ENCODE measurements at places on chromosomes 6 and 20.

- no peak for DNase-seq
These were observed 1.1 kb upstream of the BNIP5 start for GRCh38 chr6:36337814-36338213.

GRCh38 chr6:47047479-47048407 is 5.6 kb upstream of the ADGRF1 start:
- peak; percentile 83 for DNase-seq

DNA sequence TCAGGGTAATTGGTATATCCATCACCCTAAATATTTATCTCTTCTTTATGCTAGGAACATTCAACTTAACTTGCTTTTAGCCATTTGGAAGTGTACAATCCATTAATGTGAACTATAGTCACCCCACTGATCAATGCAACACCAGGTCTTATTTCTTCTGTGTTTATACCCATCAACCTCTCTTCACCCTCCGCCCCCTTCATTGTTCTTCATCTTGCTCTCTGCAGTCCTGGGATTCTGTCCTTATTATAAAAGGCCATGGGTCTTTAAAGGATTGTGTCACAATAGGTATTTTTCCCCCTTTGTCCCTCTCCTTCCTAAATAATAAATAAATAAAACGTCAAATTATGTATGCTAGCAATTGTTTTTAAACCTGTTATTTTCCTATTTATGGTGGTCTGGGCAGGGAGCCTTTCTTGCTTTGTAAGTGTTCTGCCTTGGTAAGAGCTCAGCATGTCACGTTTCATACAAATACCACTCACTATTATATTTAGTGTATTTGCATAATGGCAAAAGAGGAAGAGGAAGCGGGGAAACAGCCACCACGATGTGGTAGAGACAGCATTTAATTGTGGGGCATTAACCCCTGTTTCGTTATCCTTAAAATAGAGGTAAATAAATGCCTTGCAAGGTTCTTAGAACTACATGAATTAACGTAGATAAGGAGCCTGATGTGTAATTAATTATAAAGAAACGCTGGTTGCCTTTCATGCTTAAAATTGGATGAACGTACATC is 1.9 kb downstream of the ABRACL start:
- no peak for DNase-seq

DNA sequence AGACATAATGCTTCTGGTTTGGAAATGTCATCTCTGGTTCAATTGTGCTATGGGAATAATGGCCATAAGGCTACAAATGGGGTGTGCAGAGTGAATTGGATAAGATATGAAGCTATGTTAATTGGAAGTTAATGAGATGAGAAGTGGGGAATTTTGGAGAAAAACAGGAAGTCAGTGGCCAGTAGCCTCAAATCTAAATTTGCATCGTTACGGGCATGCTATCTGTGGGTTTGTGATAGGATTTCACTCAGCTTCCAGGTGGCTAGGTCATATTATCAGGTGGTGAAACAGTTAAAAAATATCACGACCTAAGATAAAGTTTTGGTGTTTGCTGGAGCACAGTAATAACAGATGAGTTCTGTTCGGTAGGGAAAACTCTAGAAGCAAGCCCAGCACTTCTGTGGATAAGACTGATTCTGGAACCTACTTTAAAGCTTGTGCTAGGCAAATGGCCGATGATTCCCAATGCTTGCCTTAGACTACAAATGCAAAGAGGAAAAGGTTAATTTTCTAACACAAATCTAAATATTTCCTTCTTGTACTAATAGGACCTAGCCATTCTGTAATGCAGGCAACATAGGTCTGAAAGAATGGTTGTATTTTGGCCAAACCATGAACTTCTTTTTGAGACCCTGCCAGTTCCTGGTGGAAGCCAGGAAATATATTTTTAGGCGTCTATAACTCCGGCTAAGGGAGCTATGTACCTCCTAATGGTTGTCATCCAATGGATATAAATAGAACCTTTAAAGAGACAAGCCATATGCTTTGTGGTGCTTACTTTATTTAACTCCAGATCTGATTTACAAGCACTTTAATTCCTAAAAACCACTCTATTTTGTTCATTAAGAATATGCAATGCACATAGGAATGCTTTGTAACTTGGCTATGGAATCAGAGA is 111.0 kb downstream of the PLCB1 start:
- DNase-seq: no peak

GRCh38 chr6:11374036-11375010 is 141.9 kb upstream of the NEDD9 start:
- no peak for DNase-seq

- DNase-seq: no peak
These were observed 46.3 kb upstream of the CDH4 start for GRCh38 chr20:61205769-61206168.

- DNase-seq: no peak
These were observed 6.4 kb upstream of the EXOC2 start for GRCh38 chr6:699319-699718.

DNA sequence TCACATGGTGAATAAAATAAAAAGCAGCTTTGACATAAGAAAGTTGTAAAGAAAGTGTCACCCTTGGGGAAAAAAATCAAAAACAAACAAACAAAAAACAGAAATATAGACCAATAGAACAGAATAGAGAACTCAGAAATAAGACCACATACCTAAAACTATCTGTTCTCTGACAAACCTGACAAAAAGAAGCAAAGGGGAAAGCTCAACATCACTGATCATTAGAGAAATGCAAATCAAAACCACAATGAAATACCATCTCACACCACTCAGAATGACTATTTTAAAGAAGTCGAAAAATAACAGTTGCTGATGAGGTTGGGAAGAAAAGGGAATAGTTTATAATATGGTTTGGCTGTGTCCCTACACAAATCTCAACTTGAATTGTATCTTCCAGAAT is 159.1 kb downstream of the TINAG start:
- no peak for DNase-seq

DNA sequence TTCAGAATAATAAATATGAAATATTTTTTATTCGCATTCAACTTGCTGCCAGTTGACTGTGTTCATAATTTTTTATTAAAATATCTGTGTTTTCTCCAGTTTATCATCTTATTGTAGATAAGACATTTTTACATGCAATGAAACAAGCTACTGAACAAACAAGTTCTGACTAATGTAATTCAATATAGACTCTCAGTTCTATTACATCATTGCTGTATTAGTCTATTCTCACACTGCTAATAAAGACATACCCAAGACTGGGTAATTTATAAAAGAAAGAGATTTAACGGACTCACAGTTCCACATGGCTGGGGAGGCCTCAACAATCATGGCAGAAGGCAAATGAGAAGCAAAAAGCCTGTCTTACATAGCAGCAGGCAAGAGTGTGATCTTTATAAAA is 1357.7 kb upstream of the CITED2 start:
- no peak for DNase-seq

DNA sequence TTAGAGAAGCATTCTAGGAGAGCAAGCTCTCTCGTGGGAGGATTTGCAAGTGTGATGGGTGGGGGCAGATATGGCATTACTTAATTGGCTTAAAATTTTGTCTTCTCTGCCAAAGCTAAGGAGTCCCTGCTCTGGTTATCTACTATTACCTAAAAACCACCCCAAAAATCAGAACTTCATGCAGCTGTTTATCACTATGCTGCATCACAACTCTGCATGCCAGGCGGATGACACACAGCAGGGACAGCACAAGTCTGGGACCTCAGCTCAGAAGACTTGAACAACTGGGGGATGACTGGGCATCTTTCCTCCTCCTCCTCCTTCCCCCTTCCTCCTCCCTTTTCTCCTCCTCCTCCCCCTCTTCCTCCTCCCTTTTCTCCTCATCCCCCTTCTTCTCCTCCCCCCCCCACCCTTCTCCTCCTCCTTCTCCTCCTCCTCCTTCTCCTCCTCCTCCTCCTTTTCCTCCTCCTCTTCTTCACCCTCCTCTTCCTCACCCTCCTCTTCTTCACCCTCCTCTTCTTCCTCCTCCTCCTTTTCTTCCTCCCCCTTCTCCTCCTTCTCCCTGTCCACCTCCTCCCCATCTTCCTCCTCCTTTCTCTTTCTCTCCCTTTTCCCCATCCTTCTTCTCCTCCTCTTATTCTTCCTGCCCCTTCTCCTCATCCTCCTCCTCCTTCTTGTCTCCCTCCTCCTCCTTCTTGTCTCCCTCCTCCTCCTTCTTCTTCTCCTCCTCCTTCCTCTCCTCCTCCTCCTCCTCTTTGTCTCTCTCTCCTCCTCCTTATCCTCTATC is 218.6 kb upstream of the PMEPA1 start:
- DNase-seq: no peak

- no peak for DNase-seq
These were observed 254.4 kb upstream of the JAG1 start for GRCh38 chr20:10927936-10928840.

DNA sequence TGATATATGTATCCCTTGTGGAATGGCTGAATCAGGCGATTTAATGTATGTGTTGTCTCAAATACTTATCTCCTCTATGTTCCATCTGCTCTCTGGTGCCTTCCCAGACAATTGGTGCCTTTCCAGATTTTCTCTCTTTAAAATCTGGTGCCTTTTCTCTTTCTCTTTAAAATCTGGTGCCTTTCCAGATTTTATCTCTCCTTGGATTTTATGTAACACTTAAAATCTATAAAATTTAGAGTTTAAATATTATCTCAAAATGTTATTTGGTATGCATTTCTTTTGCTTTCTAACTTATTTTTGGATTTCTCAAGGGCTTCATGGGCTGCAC is 116.3 kb downstream of the KIF13A start:
- DNase-seq: no peak

GRCh38 chr20:50628332-50628731 is 63.0 kb downstream of the RIPOR3 start:
- no peak for DNase-seq

GRCh38 chr20:1930165-1930564 is 35.0 kb downstream of the SIRPA start:
- no peak for DNase-seq

- no peak for DNase-seq
These were observed 322.6 kb downstream of the PRKN start for GRCh38 chr6:162404951-162405350.

- DNase-seq: no peak
These were observed 90.0 kb upstream of the SAMD5 start for GRCh38 chr6:147418523-147418922.

GRCh38 chr6:2739335-2739734 is 11.4 kb downstream of the MYLK4 start:
- no peak for DNase-seq

DNA sequence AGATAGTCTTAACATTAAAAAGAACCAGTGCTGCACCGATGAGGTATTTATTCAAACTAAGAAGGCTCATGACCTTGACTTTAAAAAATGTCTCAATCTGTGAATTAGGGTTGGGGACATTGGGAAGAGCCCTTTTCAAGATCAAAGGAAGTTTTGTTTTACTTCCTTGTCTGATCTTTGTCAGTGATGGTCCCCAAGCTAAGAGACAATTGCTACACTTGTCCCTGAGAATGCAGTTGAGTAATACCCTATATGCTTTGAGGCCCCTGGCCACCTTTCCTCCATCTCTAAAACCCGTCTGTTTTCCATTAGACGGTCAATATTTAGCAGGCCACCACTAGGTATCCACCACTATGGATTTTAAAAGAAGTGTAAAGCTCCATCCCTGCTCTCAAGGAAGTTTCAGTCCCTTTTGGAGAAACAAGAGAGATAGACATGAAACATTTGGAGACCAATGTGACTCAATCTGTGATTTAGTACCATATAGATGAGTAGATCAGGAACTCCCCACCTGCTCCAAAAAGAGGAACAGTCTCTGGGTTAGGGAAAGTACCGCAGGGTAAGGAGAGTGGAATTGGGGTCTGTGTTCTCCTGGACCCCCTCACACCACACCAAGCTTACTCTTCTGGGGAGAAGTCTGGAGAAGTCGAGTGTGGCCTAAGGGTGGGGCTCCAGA is 99.1 kb upstream of the ISM1 start:
- DNase-seq: no peak

All from Panc1 (cell line).